ENCODE measurements at places on chromosomes 2 and 18.
A peak's percentile ranks its signal among the peaks of the same experiment; 100 is the strongest.

GRCh38 chr2:17538844-17539554 lies 1.5 kb upstream of the VSNL1 start:
- peak; percentile 74 for DNase-seq

DNA sequence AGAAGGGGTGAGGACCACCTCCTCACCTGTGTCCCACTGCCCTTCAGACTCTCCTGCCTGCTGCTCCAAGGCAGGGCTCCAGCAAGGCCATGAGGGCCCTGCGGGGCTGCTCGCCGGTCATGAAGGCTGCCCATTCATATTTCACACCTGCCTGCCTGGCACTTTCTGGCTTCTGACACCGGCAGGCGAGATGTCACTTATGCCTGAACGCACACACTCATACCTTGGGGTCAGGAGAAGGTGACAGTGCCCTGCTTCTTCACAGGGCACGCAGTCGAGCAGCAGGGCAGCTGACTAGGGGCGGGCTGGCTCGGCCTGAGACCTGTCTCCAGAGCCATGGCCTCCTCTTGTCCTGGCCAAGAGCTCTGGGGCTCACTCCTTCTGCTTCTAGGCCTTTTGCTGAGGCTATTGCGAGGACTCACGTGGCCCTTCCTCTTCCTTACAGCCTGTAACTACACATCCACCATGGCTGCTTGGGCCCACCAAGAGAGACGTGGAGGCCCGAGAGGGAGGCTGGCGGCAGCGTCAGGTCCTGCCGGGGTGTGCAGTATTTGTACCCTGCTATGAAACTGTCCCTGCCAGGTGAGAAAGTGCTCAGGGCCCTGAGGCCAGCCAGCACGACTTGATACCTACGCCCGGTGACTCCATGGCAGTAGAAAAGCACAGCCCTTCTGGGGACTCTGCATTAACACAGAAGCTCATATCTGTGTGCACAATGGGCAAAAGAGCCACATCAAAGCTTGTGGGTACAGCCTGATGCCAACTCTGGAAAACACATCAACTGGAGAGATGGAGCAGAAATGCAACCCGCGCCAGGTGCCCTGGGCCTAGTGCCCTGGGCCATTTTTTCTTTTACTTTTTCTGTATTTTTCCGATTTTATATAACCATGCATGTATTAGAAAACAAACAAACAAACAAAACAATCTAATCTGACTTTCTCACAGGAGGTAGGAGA lies 30.6 kb downstream of the HS6ST1 start:
- no peak for DNase-seq

DNA sequence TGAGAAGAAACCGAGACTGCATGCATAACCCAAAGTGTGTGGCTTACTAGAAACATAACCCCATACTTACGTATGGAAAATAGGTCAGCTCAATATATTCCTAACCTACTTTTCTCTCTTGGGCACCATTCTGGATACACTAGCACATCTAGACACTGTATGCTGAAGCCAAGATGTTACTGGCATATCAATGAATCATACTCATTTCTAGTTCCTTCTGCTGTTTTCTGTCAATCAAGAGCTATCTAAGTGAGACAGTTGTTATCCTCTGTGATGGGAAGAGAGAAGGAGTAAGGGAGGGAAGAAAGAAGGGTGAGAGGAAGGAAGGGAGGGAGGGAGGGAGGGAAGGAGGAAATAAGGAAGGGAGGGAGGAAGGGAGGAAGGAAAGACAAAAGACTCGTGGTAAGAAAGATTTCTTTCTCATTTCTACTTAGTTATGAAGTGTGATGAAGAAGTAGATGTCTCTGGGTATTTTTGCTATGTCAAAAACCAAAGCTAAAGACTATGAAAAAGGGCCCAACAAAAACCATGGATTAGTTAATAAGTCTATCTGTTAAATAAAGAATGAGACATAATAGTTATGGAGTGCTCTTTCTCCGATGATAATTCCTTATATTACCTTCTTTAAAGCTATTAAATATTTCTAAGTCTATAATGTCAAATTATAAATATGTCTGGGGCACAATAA lies 248.4 kb downstream of the ZNF521 start:
- DNase-seq: no peak

GRCh38 chr2:121297217-121297830 lies 12.3 kb upstream of the TFCP2L1 start:
- DNase-seq: no peak

DNA sequence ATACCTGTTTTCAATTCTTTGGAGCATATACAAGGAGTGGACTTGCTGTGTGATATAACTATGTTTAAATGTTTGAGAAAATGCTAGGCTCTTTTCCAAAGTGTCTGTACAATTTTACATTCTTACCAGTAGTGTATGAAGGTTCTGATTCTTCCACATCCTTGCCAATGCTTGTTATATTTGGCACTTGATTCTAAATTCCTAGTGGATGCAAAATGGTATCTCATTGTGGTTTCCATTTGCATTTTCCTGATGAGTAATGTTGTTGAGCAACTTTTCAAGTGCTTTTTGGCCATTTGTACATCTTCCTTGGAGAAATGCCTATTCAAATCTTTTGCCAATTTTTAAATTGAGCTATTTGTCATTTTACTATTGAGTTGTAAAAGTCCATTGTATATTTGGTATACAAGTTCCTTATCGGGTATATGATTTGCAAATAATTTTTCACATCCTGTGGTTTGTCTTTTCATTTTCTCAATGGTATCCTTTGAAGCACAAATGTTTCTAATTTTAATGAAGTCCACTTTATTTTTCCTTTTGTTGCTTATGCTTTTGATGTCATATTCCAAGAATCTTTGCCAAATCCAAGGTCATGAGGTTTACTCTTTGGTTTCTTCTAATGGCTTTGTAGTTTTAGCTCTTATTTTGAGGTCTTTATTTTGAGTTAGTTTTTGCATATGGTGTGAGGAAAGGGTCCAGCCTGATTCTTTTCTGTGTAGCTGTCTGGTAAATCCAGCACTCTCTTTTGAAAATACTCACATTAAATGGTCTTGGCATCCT lies 33.2 kb upstream of the CWC22 start:
- no peak for DNase-seq

GRCh38 chr2:127626917-127627739 lies 18.8 kb upstream of the GPR17 start:
- DNase-seq: no peak

DNA sequence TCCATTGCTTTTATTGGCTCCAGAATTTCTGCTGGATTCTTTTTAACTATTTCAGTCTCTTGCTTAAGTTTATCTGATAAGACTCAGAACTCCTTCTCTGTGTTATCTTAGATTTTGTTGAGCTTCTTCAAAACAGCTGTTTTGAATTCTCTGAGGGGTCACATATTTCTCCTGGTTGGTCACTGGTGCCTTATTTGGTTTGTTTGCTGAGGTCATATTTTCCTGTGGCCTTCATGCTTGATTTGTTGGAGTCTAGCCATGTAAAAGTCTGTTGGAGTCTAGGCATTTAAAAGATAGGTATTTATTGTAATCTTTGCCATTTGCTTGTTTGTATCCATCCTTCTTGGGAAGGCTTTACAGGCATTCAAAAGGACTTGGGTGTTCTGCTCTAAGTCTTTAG lies 398.7 kb downstream of the DSEL start:
- DNase-seq: no peak

GRCh38 chr2:45170191-45171135 lies 161.2 kb upstream of the SIX2 start:
- no peak for DNase-seq

DNA sequence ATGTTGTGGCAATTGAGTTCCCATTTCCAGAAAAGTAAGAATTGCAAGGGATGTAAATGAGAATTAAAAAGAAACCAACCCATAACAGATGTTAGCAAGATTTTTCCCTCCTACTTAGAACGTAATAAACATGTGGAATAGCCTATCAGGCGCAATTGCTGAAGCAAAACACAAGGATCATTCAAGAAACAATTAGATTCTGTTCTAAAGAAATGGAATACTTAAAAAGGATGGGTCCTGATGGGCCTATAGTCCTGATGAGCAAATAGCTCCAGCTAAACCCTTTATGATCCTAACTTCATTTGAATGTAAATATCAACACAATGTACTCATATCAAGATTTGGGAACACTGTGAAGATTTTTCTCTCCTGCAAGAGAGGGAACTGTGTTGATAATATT lies 771.0 kb upstream of the CDH7 start:
- no peak for DNase-seq

GRCh38 chr2:21754164-21754788 lies 630.5 kb downstream of the TDRD15 start:
- DNase-seq: no peak

- peak; percentile 42 for DNase-seq
Measured at GRCh38 chr2:172995323-172996244, 80.1 kb upstream of the MAP3K20 start.

GRCh38 chr2:96120091-96120720 lies 3.8 kb upstream of the ADRA2B start:
- no peak for DNase-seq

DNA sequence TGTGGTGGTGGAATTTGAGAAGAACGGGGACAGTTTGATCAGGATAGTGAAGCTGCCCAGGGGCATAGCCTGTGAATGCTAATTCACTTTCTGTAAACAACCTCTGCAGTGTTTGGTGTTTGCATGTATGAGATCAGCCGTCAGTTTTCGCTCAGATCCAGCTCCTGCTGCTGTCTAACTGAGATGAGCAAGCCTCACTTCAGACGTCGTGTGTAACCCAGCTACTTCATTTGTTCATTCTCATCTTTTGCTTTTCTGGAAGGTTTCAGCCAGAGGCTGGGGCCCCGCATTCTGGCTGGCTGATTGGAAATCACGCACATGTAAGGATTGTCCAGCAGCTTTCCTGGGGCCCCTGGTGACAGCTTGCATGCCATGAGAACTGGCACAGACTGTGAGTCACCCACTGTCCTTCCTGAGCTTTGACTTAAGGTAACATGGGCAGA lies 48.9 kb downstream of the LDLRAD4 start:
- no peak for DNase-seq

- no peak for DNase-seq
Measured at GRCh38 chr2:143560724-143561123, 431.5 kb downstream of the ARHGAP15 start.

All from left renal pelvis (tissue), 4 donors.